Right lobe of liver (tissue), 6 donors: ENCODE measurements at places on chromosomes 1 and 21. TPM values are rescaled to one million over a fixed set of nuclear protein-coding genes. Genes with fewer than 3 reads are reported as not detected.
A peak's percentile ranks its signal among the peaks of the same experiment; 100 is the strongest.

DNA sequence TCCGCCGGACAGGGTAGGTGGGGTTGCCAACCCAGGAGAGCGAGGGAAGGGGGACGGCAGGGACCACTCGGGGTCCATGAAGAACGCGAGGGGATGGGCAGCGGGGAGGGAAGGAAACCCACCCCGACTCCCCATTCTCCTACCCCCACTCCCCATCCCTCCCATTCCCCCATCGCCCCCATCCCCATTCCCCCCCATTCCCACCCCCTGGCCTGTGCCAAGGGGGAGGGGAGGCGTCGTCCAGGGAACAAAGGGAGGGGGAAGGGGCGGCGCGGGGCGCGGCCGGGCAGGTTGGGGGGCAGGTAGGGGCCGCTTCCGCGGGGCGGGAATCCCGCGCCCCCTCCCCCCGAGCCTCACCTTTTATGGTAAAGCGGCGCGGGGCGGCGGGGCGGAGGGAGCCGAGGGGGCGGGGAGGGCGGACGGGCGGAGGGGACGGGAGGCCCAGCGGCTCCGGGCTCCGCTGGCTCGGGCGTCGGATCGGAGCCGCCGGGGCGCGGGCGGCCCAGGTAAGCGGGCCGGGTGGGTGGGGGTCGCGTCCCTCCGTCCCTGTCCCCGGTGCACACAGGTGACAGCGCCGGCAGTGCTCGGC lies at the start of gene FBLIM1:
Gene FBLIM1, plus strand, starts transcription at position 453 of the 589 bp plus-strand sequence. CDS start 6,189 bp downstream, outside the sequence.
- H3K4me3 ChIP-seq, result peak within 1 kb of the TSS; percentile 36
- H3K36me3 ChIP-seq, result no peaks in the 10 kb centered on the region
- DNase-seq, result no peak

GRCh38 chr21:43783098-43783700 lies 6.2 kb upstream of the RRP1 start:
- no peak overlapping the region for H3K4me3 ChIP-seq
- no peaks in the 10 kb centered on the region for H3K36me3 ChIP-seq
- peaks cover 15% of the 10 kb centered on the region for H3K4me1 ChIP-seq

- H3K36me3 ChIP-seq, result no peaks in the 10 kb centered on the region
- no peak overlapping the region for H3K4me3 ChIP-seq
- H3K4me1 ChIP-seq, result peaks cover 5% of the 10 kb centered on the region
- H3K27me3 ChIP-seq, result no peaks in the 10 kb centered on the region
- DNase-seq, result peak; percentile 73
Observed at GRCh38 chr1:200022239-200022804, 5.2 kb upstream of the NR5A2 start.

GRCh38 chr1:246142320-246142893 lies 364.7 kb downstream of the SMYD3 start:
- no peaks in the 10 kb centered on the region for H3K4me1 ChIP-seq
- no peaks in the 10 kb centered on the region for H3K36me3 ChIP-seq
- H3K27ac ChIP-seq, result no peak overlapping the region

DNA sequence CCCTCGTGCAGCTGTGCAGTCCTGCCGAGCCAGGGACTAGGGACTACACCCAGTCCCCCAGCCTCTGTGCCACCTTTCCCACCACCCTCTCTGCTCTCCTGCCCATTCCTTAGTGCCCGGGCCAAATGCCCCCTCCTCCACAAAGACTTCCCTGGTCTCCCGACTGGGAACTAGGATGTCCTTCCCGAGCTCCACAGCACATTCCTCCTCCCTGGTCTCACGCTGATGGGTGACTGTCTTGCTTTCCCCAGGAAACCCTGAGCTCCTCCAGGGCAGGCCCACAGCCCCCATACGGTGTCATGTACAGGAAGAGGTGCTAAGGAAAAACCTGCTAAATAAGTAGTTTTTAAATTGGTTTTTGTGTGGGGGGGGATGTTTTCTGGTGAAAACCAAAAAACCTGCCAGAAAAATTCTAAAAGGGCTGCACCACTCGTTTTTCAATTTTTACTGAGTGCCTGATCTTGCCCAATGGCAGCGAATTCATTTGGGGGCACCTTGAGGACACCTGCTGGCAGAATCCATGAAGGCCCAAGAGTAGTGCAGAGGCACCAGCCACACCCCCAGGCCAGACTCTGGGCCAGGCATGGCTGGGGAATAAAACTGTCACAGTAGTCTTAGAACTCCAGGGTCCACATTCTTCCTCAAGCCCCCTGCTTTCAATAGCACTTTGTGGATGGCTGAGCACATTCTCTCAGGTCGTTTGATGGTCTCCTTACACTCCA lies 50.4 kb downstream of the GLIS1 start:
- H3K4me3 ChIP-seq, result no peak overlapping the region
- H3K27ac ChIP-seq, result no peak overlapping the region

DNA sequence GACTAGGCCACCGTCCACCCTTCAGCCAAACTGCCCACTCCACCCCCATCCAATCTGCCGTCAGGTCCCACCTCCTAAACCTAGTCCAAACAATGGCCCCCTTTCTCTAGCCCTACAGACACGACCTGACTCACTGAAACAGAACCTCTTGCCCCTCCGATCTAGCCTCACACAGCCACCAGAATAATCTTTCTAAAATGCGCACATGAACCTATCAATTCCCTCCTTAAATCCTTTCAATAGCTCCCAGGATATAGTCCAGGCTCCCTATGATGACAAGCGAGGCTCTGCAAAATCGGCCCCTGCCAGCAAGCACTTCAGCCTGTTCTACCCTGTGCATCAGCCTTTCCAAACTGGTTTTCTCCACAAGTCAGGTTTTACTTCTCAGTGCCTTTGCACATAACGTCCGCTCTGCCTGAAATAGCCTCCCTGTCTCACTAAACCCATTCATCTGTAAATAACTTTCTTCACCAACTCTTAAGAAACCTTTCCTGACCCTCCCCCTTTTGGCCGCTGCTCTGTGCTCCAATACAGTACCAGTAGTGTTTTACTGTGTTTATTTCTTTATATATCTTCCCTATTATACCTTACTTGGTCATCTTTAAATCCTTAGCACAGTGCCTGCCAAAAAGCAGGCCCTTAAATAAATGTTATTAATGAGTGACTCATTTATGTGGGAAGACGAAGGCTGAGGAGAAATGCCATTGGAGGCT lies 9.0 kb upstream of the CDC20 start:
- DNase-seq, result no peak
- H3K36me3 ChIP-seq, result no peaks in the 10 kb centered on the region
- peak overlapping the region; percentile 61 for H3K4me3 ChIP-seq
- no peaks in the 10 kb centered on the region for H3K27me3 ChIP-seq
- peaks cover 5% of the 10 kb centered on the region for H3K4me1 ChIP-seq

DNA sequence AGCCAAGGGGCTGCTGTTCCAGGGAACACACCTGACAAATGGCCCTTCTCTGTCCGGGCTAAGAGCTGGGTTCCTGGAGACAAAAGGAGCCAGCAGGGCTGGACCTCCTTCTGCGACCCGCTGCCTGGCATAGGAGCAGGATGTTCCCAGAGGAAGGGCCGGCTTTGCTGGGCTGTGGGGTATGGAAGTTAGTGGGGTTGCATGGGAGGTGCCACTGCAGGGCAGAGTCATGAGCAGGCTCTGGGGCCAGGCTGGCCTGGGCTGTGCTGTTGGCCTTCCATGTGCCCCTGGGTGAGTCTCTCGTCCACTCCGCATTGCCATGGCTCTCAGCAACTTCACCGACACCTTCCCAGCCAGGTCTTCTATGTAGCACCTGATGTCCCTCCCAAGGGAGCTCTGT lies 507.6 kb downstream of the PTPRU start:
- H3K36me3 ChIP-seq, result no peaks in the 10 kb centered on the region
- no peaks in the 10 kb centered on the region for H3K27me3 ChIP-seq
- H3K4me3 ChIP-seq, result no peak overlapping the region

DNA sequence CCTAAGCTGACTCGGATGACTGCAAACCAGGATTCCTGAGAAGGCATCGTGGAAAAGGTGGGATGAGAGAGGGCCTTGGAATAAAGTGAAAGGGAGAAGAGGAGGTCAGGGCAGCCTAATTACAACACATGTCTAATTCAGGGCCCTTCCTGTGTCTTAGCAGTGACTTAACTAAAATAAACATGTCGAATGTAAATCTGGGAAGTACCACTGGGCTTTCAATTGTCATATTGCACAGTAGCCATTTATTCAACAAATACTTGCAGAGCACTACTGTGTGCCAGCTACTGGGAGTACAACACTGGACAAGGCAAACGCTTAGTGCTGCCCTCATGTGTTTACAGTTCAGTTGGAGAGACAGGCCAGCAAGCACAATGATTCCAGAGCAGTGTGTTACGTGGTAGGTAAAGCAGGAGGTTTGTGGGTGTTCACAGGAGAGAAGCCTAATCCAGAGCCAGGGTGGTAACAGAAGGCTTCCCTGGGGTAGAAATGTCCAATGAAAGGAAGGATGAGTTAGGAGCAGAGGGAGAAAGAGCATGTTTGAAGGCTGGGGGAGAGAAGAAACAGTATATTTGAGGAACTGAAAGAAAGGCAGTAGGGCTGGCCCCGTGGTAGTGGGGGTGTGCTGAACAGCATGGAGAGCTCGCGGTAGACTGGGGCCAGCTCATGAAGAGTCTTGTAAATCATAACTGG lies 38.0 kb upstream of the RASAL2 start:
- H3K4me3 ChIP-seq, result no peak overlapping the region
- DNase-seq, result no peak
- no peaks in the 10 kb centered on the region for H3K36me3 ChIP-seq
- H3K27ac ChIP-seq, result peak overlapping the region; percentile 37
- H3K27me3 ChIP-seq, result no peaks in the 10 kb centered on the region
- H3K4me1 ChIP-seq, result peaks cover 10% of the 10 kb centered on the region

DNA sequence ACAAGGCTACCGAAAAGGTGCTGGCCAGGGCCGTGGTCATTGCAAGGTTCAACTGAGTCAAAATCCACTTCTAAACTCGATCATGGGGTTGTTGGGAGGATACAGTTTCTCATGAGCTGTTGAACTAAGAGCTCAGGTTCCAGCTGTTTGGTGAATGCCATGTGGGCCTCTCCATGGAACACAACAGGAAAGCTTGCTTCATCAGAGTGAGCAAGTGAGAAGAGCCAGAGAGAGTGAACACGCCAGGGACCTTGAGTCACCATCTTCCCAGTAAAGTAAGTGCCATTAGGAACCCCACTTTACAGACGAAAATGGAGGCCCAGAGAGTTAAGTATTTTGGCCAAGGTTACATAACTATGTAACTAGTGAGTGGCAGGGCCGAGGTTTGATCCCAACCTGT lies 475.1 kb upstream of the VAMP3 start:
- DNase-seq, result no peak
- no peak overlapping the region for H3K27ac ChIP-seq
- no peaks in the 10 kb centered on the region for H3K36me3 ChIP-seq
- no peaks in the 10 kb centered on the region for H3K27me3 ChIP-seq
- H3K4me3 ChIP-seq, result no peak overlapping the region

DNA sequence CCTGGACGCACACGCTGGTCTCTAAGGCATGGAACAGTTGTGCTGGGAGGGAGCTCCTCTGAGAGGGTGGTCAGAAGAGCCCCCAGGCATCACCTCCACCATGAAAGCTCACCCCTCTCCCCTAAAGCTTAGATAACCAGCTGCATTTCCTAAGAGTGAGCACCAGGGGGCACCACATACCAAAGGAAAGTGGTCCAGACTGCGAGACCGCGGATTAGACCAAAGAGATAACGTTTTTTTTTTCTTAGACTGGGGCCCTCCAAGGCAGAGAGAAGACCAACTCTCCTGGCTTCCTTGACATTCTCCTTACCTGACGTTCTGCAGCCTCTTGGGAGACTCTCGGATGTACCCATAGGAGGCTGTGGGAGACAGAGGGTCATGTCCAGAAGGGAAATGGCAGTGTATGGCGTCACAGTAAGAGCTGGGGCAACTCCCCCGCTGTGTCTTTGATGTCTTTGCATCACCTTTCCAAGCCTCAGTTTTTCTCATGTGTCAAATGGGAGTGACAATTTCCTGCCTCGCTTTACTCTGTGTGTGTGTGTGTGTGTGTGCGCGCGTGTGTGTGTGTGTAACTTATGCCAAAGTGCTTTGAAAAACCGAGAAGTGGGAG lies 12.3 kb upstream of the IFNLR1 start:
- no peaks in the 10 kb centered on the region for H3K36me3 ChIP-seq
- no peaks in the 10 kb centered on the region for H3K27me3 ChIP-seq
- H3K27ac ChIP-seq, result no peak overlapping the region
- H3K4me1 ChIP-seq, result no peaks in the 10 kb centered on the region
- no peak for DNase-seq

DNA sequence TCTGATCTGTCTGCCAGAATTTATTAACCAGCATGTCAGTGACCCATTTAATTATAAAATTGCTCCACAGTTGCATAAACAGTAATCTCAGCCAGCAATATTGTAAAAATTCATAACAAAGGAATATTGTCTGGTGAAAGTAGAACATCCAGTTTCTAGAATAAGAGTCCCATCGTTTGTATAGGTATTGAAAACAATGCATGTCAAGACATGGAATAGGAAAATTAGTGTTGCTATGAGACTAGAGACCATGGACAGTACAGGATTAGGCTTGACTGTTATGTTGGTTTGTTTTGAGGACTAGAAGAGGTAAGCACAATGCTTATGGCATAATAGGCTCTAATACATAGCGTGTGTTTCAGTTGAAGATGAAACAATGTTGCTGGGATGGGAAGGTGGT lies 37.1 kb downstream of the ATF6 start:
- DNase-seq, result no peak
- H3K27ac ChIP-seq, result no peak overlapping the region
- H3K4me3 ChIP-seq, result no peak overlapping the region
- no peaks in the 10 kb centered on the region for H3K27me3 ChIP-seq
- H3K36me3 ChIP-seq, result peaks cover 16% of the 10 kb centered on the region
- H3K4me1 ChIP-seq, result no peaks in the 10 kb centered on the region

DNA sequence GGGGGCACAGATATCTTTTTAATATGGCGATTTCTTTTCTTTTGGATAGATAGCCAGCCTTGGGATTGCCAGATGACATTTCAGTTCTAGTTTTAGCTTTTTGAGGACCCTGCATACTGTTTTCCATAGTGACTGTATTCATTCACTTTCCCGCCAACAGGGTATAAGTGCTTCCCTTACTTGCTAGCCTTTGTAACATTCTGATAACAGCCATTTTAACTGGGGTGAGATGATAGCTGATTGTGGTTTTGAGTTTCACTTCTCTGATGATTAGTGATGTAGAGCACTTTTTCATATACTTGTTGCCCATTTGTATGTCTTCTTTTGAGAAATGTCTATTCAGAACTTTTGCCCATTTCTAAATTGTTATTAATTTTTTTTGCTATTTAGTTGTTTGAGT lies 151.9 kb downstream of the NTPCR start:
- H3K36me3 ChIP-seq, result no peaks in the 10 kb centered on the region
- no peaks in the 10 kb centered on the region for H3K27me3 ChIP-seq
- no peak overlapping the region for H3K27ac ChIP-seq
- no peak for DNase-seq
- no peak overlapping the region for H3K4me3 ChIP-seq

- H3K36me3 ChIP-seq, result no peaks in the 10 kb centered on the region
- H3K4me3 ChIP-seq, result no peak overlapping the region
- no peaks in the 10 kb centered on the region for H3K4me1 ChIP-seq
- no peak for DNase-seq
Observed at GRCh38 chr1:182164273-182164672, 102.8 kb upstream of the ZNF648 start.

GRCh38 chr1:177091040-177091439 lies 73.5 kb downstream of the ASTN1 start:
- H3K4me3 ChIP-seq, result no peak overlapping the region
- no peak for DNase-seq
- no peaks in the 10 kb centered on the region for H3K27me3 ChIP-seq

GRCh38 chr1:180415985-180416633 lies 86.3 kb downstream of the ACBD6 start:
- H3K4me3 ChIP-seq, result no peak overlapping the region
- DNase-seq, result no peak
- H3K27me3 ChIP-seq, result no peaks in the 10 kb centered on the region

DCDC2B gene
- not detected for total RNA-seq

ANKRD34A gene
- 0.19 TPM for total RNA-seq

C1orf94 gene
- not detected for total RNA-seq

VSIG8 gene
- not detected for total RNA-seq

DISP3 gene
- total RNA-seq, result not detected

GJC2 gene
- total RNA-seq, result 0.16 TPM

IL22RA1 gene
- total RNA-seq, result 1.8 TPM

MX1 gene
- total RNA-seq, result 6.1 TPM

SAMD11 gene
- total RNA-seq, result 3.7 TPM

ASPM gene
- total RNA-seq, result 0.20 TPM

ITGB2 gene
- total RNA-seq, result 61.8 TPM
